Mesothelial cell of epicardium (in vitro differentiated cells): ENCODE measurements at places on chromosomes 2 and 18.

GRCh38 chr2:191758518-191759507 is 80.9 kb downstream of the NABP1 start:
- H3K4me3 ChIP-seq: no peak overlapping the region
- H3K36me3 ChIP-seq: no peaks in the 10 kb centered on the region
- no peak overlapping the region for H3K27ac ChIP-seq
- H3K4me1 ChIP-seq: peaks cover 9% of the 10 kb centered on the region
- no peak for DNase-seq

- H3K27ac ChIP-seq: peak overlapping the region; percentile 92
- H3K27me3 ChIP-seq: no peaks in the 10 kb centered on the region
- peak overlapping the region; percentile 11 for H3K4me3 ChIP-seq
- no peaks in the 10 kb centered on the region for H3K36me3 ChIP-seq
Measured at GRCh38 chr2:149180226-149180875, 141.9 kb downstream of the LYPD6B start.

DNA sequence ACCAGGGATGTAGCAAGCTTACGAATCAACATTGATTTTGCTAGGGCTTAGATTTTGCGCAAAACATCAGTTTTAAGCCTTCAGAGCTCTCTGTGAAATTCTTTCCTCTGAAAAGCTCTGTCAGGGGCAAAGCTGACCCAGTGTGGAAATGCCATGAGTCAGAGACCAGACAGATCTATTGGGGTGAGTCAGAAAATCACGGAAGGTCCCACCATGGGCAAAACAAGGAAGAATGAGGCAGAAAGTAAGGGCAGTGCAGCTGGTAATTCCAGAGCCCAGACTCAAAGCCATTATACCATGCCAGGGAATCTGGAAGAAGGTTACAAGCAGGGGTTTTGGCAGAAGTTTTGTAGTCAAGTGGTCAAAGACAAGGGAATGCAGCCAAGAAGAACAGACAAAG is 256.6 kb upstream of the CTAGE1 start:
- H3K27me3 ChIP-seq: peaks cover 20% of the 10 kb centered on the region
- DNase-seq: no peak
- peaks cover 5% of the 10 kb centered on the region for H3K36me3 ChIP-seq
- peak overlapping the region; percentile 13 for H3K27ac ChIP-seq

DNA sequence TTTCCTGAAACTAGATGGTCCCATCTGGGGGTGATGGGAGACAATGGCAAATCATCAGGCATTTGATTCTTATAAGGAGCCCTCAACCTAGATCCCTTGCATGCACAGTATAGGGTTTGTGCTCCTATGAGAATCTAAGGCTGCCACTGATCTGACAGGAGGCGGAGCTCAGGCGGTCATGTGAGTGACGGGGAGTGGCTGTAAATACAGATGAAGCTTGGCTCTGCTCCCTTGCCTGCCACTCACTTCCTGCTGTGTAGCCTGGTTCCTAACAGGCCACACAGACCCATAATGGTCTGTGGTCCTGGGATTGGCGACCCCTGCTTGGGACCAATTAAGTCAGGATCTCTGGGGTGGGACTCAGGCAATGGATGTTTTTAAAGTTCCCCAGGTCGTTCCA is 293.4 kb downstream of the ZNF521 start:
- H3K36me3 ChIP-seq: peaks cover 1% of the 10 kb centered on the region
- H3K27ac ChIP-seq: no peak overlapping the region
- DNase-seq: no peak
- H3K27me3 ChIP-seq: no peaks in the 10 kb centered on the region
- H3K4me1 ChIP-seq: no peaks in the 10 kb centered on the region
- H3K4me3 ChIP-seq: no peak overlapping the region

GRCh38 chr2:11933854-11934253 is 187.4 kb downstream of the LPIN1 start:
- peaks cover 7% of the 10 kb centered on the region for H3K4me1 ChIP-seq
- DNase-seq: no peak
- no peak overlapping the region for H3K27ac ChIP-seq
- H3K4me3 ChIP-seq: no peak overlapping the region
- H3K36me3 ChIP-seq: no peaks in the 10 kb centered on the region

DNA sequence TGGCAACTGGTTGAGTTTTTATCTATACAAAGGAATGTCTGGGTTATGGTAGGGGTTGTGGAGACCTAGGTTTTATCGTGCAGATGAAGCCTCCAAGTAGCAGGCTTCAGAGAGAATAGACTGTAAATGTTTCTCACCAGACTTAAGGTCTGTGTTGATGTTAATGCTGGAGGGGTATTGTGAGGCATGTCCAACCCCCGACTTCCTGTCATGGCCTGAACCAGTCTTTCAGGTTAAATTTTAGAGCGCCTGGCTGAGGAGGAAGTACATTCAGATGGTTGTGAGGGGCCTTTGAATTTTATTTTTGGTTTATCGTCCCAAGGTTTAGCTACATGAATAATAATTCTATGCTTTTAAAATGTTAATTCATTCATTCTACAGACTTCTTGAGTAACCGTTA is 435.1 kb downstream of the DLGAP1 start:
- DNase-seq: no peak
- H3K27me3 ChIP-seq: no peaks in the 10 kb centered on the region
- peaks cover 8% of the 10 kb centered on the region for H3K4me1 ChIP-seq
- no peaks in the 10 kb centered on the region for H3K36me3 ChIP-seq
- no peak overlapping the region for H3K4me3 ChIP-seq

DNA sequence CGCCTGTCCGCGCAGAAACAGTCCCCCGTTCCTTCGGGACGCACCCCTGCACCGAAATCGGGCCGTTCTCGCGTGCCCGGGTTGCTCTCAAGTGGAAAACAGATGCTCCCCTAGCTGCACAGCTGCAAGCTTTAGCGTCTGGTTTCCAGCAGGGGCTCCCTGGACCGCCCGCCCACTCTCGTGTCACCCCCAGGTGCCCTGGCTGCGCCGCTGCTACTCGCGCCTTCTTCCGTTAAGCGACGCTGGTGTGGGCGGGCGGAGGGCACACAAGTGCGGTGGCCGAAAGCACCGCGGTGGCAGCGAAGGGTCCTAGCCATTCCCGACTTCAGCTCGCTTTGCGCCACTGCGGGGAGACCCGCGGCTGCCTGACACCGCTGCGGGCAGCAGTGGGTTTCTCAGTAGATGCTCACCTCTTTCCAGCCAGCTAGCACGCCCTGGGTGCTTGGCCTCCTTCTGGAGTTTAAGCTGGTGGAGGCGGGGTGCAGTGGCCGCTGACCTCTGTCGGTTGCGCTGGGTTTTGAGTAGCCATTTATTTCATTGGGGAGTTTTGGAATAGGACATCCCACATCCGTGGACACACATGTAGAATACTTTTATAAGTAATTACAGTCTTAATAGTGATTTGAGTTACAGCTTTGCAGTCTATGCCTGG is 806 bp downstream of the ZNF407 start:
- H3K4me1 ChIP-seq: peaks cover 34% of the 10 kb centered on the region
- H3K4me3 ChIP-seq: peak overlapping the region; percentile 96
- no peaks in the 10 kb centered on the region for H3K27me3 ChIP-seq
- DNase-seq: peak; percentile 42

GRCh38 chr2:224156436-224156835 is 117.3 kb upstream of the SERPINE2 start:
- no peaks in the 10 kb centered on the region for H3K36me3 ChIP-seq
- peaks cover 13% of the 10 kb centered on the region for H3K4me1 ChIP-seq
- no peak overlapping the region for H3K27ac ChIP-seq
- no peak overlapping the region for H3K4me3 ChIP-seq
- no peak for DNase-seq
- H3K27me3 ChIP-seq: no peaks in the 10 kb centered on the region

GRCh38 chr2:216829533-216829932 is 30.3 kb downstream of the TNP1 start:
- no peak overlapping the region for H3K4me3 ChIP-seq
- H3K27ac ChIP-seq: no peak overlapping the region
- H3K27me3 ChIP-seq: peaks cover 5% of the 10 kb centered on the region
- peak; percentile 43 for DNase-seq
- H3K36me3 ChIP-seq: no peaks in the 10 kb centered on the region
- H3K4me1 ChIP-seq: no peaks in the 10 kb centered on the region

DNA sequence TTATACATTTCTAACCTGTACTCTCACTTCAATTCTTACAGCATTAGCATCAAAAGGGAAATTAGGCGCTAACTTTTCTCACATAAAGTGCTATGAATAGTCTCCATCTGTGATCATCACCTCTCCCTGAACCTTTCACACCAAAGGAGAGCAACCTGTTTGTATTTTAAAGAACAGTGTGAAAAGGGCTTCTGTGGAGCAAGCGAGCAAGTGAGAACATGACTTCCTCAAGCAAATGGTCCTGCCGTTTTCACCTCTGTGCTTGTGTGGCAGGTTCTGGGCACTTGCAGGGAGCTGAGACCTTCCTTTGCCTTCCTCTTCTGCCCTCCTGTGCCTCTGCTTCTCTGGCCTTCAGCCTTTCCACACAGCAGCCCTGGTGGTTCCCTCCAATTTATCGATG is 51.9 kb downstream of the TGFA start:
- H3K27me3 ChIP-seq: peaks cover 53% of the 10 kb centered on the region
- no peak for DNase-seq
- no peak overlapping the region for H3K4me3 ChIP-seq
- H3K27ac ChIP-seq: no peak overlapping the region

GRCh38 chr2:51084750-51085149 is 52.8 kb upstream of the NRXN1 start:
- no peaks in the 10 kb centered on the region for H3K27me3 ChIP-seq
- no peak for DNase-seq
- H3K27ac ChIP-seq: no peak overlapping the region

GRCh38 chr2:67619204-67619603 is 222.1 kb downstream of the ETAA1 start:
- H3K27ac ChIP-seq: no peak overlapping the region
- H3K4me1 ChIP-seq: peaks cover 2% of the 10 kb centered on the region

GRCh38 chr18:52340406-52341102 is 557 bp downstream of the DCC start:
- H3K27me3 ChIP-seq: no peaks in the 10 kb centered on the region
- DNase-seq: no peak
- peaks cover 29% of the 10 kb centered on the region for H3K4me1 ChIP-seq
- H3K27ac ChIP-seq: no peak overlapping the region

- no peak overlapping the region for H3K4me3 ChIP-seq
- H3K4me1 ChIP-seq: peaks cover 5% of the 10 kb centered on the region
- H3K27ac ChIP-seq: no peak overlapping the region
- peaks cover 36% of the 10 kb centered on the region for H3K36me3 ChIP-seq
Measured at GRCh38 chr18:58970943-58971790, 106.5 kb downstream of the ZNF532 start.

DNA sequence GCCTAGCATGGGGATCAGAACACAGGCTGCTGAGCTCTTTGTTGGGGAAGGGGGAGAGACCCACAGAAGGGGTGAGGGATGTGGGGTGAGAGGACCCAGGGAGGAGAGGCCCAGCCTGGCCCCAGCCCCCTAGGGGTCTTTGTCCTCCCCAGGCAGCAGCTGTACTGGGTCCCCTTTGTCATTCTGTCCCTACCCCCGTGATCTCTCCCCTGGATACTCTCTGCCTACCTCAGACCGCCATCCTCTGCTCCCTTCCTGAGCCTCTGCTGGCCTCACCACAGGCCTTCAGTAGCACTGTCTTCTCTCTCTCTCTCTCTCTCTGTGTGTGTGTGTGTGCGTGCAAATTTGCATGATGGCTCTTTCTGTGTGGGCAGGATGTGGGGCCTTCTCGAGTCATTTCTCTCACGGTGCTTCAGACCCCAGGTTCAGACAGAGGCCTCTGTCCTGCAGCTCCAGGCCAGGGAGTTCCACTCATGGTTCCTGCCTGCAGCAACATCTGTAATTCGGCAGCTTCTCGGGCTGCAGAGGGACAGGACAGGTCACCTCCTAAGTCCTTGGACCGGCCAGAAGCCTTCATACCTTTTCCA is 1.4 kb downstream of the PSD4 start:
- no peak overlapping the region for H3K4me3 ChIP-seq
- no peaks in the 10 kb centered on the region for H3K27me3 ChIP-seq
- H3K27ac ChIP-seq: no peak overlapping the region
- no peaks in the 10 kb centered on the region for H3K36me3 ChIP-seq
- H3K4me1 ChIP-seq: peaks cover 4% of the 10 kb centered on the region

DNA sequence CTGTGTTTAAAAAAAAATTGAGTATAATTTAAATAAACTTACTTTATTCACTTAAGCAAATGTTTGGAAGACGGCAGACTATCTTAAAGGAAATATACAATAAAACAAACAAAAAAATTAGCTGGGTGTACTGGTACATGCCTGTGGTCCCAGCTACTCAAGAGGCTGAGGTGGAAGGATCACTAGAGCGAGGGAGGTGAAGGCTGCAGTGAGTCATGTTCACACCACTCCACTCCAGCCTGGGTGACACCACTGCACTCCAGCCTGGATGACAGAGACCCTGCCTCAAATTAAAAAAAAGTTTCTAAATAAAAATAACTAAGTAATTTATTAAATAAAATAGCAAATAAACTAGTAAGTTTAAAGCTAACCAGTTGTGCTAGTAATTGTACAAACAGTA is 7.5 kb downstream of the PUM2 start:
- H3K4me3 ChIP-seq: no peak overlapping the region
- no peaks in the 10 kb centered on the region for H3K36me3 ChIP-seq
- no peak overlapping the region for H3K27ac ChIP-seq
- H3K4me1 ChIP-seq: peaks cover 32% of the 10 kb centered on the region
- H3K27me3 ChIP-seq: no peaks in the 10 kb centered on the region
- no peak for DNase-seq

GRCh38 chr2:24659862-24660261 is 133.3 kb downstream of the PTRHD1 start:
- H3K27me3 ChIP-seq: no peaks in the 10 kb centered on the region
- no peak for DNase-seq
- H3K27ac ChIP-seq: no peak overlapping the region
- no peak overlapping the region for H3K4me3 ChIP-seq
- peaks cover 4% of the 10 kb centered on the region for H3K4me1 ChIP-seq

- no peak overlapping the region for H3K27ac ChIP-seq
- H3K27me3 ChIP-seq: no peaks in the 10 kb centered on the region
- H3K4me3 ChIP-seq: no peak overlapping the region
- DNase-seq: no peak
Measured at GRCh38 chr2:17188721-17189120, 329.5 kb downstream of the RAD51AP2 start.

DNA sequence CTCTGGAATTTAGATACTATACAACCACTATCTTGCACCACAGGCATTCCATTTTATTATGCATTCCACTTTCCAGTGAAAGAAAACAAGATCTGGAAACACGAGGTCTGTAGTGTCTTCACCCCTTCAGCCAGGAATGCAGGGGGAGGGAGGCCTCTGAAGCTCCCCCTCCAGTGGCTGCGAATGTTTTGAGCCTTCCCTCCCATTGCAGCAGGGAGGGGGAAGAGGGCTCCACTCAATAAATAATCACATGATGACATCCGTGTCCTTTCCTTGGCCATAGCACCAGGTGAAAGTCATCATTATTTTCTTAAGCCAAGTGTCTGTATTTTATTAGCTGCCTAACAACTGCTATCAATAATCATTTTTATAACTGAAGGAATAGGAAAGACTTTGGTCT is 38.6 kb downstream of the ALPK2 start:
- H3K27ac ChIP-seq: peak overlapping the region; percentile 93
- H3K4me3 ChIP-seq: no peak overlapping the region
- peaks cover 37% of the 10 kb centered on the region for H3K4me1 ChIP-seq
- DNase-seq: no peak
- no peaks in the 10 kb centered on the region for H3K27me3 ChIP-seq

DNA sequence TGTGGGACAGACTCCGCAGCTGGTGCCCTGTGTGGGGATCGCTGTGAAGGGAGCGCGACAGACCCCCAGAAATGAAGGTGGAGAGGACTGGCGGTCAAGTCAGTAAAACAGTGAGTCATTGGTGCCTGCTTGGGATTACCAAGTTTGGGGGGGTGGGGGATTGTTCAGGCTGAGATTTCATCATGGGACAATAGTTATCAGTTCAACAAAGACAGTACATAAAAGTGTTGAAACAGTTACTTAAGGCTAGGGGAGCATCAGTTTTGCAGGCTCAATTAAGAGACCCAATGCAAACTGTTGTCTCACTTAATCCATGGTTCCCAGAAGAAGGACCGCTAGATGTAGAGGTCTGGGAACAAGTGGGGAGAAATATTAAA is 42.4 kb upstream of the PDK1 start:
- no peak overlapping the region for H3K4me3 ChIP-seq
- H3K4me1 ChIP-seq: no peaks in the 10 kb centered on the region
- peaks cover 26% of the 10 kb centered on the region for H3K36me3 ChIP-seq
- no peak for DNase-seq
- H3K27me3 ChIP-seq: no peaks in the 10 kb centered on the region
